Astrocyte of the spinal cord (primary cell): ENCODE measurements at places on chromosomes 3 and 15.

- no peak for DNase-seq
These were observed 78.9 kb upstream of the TRIM42 start for GRCh38 chr3:140599009-140599408.

DNA sequence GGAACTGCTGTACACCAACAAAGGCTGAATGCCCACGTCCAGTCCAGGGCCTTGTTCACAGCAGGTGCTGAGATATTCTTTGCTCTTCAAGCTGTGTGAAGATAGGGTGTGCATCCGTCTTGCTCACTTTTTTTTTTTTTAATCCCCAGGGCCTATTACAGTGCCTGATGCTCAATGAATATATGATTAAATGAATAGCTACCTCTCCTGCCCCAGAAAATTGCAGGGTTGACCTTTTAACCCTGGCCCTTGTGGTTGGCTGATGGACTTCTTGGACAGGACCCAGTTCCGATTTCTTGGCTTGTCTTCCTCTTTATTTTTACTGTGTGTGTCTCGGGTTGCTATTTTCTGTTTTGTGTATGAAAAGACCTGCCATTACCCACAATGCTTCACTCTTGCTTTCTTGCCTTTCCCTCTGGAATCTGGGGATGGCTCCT lies 2.9 kb upstream of the FYTTD1 start:
- no peak for DNase-seq

GRCh38 chr3:56477646-56478045 lies 9.4 kb upstream of the ERC2 start:
- DNase-seq, result no peak

GRCh38 chr15:29102911-29103823 lies 166.5 kb downstream of the NSMCE3 start:
- DNase-seq, result no peak

DNA sequence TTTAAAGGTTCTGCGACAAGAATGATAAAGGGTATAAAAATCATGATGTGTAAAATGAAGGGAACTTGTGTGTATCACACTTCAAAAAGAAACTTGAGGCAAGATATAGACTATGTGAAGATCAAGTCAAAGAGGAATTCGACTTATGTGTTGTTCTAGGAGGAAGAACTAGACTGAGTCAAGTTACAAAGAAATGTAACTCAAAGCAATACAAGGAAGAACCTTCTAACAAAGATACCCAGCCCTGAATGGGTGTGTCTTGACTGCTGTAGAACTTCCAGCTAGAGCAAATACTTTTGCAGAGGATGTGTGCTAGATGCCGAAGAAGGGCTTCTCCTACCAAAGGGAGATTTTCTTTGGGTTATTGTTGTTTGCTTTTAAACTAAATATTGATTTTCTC lies 2.4 kb downstream of the SLC49A4 start:
- no peak for DNase-seq

DNA sequence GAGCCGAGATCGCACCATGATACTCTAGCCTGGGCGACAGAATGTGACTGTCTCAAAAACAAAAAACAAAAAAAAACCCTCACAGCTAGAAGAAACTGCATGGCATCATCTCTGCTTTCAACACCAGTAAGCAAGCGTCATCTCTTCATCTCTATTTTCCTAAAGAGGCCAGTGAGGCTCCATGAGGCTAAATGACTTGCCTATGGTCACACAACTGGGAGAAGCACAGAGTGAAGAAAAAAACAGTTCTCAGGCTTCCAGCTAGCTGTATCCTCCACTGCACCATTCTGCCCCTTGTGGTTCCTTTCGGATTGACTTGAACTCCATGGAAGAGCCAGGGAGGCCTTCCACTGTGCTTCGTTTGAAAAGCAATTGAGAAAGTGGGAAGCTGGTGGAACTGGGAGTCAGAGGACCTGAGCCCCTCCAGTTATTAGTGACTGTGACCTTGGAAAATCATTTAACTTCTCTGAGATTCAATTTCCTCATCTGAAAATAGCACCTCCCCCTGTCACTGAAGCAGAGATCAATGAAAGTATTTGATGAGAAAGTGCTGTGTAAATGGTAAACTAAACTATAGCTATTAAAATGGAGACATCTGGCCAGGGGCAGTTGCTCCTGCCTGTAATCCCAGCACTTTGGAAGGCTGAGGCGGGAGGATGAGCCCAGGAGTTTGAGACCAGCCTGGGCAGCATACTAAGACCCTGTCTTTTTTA lies 32.1 kb upstream of the DENND4A start:
- DNase-seq, result peak; percentile 69

- DNase-seq, result peak; percentile 72
These were observed 607 bp upstream of the IMP3 start for GRCh38 chr15:75640483-75641178.

DNA sequence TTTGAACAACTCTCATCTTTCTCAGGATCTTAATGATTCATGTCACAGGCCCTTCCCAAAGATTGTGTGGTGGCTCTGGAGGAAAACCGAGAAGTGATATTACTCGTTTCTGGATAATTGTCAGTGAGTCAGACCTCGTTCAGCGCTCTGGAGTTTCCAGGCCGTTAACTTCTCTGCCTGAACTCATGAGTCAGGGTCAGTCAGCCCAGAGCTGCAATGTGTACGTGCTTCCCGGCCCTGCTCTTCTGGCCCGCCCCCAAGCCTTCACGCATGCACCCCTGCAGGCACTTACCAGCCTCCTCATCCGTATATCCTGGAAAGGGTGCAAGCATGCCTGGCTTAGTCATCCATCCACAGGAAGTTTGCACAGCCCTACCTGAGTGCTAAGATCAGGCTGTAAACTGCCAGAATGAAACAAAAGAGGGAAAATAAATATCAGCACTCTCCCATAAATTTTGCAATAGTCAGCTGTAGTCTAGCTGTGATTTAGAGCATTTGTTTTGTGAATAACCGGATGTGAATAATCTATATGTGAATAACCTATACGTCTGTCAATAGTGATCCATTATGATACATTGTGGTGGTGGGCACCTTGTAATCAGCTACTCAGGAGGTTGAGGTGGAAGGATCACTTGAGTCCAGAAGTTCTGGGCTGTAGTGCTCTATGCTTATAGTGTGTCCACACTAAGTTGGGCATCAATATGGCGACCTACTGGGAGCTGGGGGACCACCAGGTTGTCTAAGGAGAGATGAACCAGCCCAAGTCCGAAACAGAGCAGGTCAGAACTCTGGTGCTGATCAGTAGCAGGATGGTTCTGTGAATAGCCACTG lies 35.3 kb upstream of the SEMA4B start:
- peak; percentile 98 for DNase-seq

GRCh38 chr3:197083486-197083885 lies 53.9 kb upstream of the MELTF start:
- peak; percentile 75 for DNase-seq

DNA sequence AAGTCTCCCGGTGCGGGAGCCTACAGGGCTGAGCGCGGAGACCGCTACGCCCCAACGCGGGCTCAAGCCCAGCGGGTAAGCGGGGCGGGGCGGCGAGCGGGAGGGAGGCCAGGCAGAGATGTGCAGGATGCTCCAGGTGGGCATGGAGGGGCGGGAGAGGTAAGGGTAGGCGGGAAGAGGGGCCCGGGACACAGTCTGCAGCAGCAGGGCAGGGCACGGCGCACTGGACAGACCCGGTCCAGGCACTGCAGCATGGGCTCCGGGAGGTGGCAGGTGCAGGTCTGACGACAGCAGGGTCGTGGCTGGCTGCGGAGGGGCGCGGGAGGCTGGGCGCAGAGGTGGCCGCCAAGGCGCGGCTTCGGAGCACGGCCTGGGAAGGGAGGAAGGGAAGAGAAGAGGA lies 102.8 kb downstream of the GABRB3 start:
- no peak for DNase-seq

DNA sequence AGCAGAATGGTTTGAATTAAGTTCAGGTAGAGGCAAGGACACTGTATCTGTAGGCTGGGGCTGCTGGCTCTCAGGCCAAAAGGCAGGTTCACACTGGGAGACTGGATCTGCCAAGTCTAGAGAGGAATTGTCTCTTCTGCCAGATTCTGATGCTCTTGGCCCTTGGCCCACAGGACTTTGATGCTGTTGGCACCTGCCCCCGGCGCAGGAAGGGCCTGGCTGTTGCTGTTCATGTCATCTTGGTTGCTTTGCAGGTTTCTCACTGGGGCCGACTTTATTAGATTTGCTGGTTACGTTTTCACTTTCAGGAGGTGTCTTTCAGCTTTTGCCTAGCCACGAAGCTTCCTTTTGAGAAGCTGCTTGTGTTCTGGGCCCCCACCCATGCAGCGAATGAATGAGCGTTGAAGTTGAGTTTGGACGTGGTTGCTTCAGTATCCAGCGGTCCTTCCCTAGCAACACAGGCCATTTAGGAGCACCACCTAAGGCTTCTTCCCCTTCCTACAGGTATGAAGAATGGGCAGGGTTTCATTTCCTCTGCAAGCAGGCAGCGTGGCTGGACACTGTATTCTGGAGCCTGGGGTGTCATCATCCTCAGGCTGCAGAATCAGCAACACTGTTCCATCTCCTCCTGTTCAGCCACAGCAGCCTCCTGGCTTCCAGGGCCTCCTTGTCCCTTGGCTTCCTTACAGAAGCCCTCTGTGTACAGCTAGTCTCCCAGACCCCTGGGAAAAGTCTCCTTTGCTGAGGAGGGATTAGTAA lies 65.6 kb upstream of the PRR23C start:
- DNase-seq, result no peak

GRCh38 chr15:67456677-67457529 lies 64.0 kb upstream of the C15orf61 start:
- peak; percentile 59 for DNase-seq

DNA sequence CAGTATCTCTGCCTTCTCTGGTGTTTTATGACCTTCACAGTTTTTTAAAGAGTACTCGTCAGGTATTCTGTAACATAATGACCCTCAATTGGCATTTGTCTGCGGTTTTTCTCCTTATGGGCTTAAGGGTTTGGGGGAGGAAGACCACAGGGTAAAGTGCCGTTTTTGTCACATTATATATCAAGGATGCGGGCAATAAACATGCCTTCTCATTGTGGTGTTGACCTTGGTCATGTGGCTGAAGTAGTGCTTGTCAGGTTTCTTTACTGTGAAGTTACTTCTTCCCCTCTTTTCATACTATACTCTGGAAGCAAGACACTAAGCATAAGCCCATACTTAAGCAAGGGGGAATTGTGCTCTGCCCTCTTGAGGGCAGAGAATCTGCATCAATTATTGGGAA lies 16.6 kb downstream of the CAPN3 start:
- DNase-seq, result no peak

- DNase-seq, result no peak
These were observed 129.0 kb downstream of the MYLK start for GRCh38 chr3:123755085-123755484.

DNA sequence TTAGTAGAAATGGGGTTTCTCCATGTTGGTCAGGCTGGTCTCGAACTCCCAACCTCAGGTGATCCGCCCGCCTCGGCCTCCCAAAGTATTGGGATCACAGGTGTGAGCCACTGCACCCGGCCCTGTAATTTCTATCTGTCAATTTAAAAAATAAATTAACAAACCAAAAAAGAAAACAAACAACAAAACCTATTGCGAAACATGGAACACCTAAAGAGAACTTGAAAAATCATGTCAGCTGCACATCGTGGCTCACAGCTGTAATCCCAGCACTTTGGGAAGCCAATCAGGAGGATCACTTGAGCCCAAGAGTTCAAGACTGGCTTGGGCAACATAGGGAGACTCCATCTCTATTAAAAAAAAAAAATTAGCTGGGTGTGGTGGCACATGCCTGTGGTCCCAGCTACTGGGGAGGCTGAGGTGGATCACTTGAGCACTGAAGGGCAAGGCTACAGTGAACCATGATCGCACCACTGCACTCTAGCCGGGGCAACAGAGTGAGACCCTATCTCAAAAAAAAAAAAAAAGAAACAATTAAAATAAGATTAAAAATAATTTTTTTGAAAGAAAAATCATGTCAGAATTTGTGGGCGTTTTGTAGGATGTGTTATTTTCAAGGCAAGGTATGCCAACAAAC lies 19.6 kb downstream of the PARP6 start:
- DNase-seq, result no peak

- DNase-seq, result peak; percentile 12
These were observed 24.4 kb downstream of the ONECUT1 start for GRCh38 chr15:52765785-52766184.

- no peak for DNase-seq
These were observed 131.3 kb downstream of the TMEM108 start for GRCh38 chr3:133169331-133170068.

DNA sequence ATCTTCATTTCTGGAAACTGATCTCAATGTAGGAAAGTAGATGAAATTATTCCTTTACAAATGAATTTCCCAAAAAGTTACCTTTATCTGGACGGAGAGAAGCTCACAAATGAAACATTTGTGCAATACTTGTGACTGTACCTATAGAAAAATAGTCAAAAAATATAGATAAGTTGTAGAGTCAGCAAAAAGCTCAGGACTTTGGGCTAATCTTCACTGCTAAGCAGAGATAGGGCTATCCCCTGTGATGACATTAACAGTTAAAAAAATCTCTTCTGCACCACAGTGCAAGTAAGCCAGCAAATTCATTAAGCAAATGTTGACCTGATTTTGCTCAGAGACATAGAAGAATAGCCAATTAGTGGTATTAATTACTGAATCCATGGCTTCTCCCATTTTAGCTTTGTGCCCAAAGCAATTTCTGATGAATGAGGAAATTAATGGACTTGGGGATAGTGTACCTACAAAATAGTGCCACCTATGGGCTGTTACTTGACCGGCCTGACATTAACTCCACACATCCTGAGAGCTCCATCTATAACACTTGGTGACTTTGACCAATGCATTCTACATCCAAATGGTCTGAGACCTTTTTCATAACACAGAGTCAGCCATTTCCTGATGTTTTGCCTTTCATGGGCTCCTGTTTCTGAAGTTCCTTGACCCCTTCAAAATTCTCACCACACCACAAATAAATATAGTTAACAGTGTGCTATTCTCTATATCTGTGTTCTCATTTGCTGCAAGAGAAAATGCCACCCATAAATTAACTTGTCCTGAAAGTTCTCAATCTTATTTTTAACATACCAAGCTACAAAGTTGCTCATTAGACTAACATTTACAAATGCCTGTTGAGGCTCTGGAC lies 105.0 kb downstream of the SSR3 start:
- DNase-seq, result peak; percentile 36

- peak; percentile 6 for DNase-seq
These were observed 14.6 kb upstream of the TFRC start for GRCh38 chr3:196096382-196096953.

DNA sequence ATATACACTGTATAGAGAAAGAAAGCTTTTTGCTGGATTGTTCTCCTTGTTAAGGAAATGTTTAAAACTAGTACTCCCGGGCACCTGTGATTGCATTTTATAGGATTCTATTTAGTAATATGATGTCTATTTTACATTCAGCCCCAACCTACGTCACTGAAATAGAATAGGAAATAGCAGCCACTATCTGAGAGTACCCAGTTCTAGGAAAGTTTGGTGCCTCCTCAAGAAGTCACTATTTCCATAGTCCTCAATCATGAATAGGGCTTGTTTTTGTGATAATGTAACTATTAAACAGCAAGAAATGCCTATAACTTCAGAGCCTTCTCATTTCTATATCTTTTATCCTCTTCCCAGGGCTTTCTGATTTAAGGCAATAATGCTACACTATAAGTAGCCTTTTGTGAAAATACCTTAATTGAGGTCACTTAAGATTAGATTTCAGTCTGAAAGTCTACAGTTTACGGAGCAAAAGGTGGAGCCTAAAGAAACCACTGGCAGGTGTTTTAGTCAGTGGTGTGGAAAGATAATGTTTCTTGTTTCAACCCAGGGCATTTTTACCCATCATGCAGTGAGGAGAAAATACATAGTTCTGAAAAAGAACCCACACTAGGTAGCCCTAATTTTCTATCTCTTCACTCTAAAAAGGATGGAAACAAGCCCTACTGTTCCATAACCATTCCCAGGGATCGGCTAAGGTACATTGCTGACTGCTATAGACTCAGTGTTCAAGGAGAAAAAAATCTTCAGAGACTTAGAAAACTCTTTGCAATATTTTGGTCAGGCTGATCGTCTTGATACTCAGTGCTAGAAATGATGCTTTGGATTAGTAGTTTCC lies 38.7 kb downstream of the TIGIT start:
- no peak for DNase-seq
